Right ventricle myocardium superior (tissue), 1 donor: ENCODE measurements at places on chromosomes 7 and 10.

GRCh38 chr7:122136639-122137245 is 7.3 kb downstream of the AASS start:
- no peak for DNase-seq

DNA sequence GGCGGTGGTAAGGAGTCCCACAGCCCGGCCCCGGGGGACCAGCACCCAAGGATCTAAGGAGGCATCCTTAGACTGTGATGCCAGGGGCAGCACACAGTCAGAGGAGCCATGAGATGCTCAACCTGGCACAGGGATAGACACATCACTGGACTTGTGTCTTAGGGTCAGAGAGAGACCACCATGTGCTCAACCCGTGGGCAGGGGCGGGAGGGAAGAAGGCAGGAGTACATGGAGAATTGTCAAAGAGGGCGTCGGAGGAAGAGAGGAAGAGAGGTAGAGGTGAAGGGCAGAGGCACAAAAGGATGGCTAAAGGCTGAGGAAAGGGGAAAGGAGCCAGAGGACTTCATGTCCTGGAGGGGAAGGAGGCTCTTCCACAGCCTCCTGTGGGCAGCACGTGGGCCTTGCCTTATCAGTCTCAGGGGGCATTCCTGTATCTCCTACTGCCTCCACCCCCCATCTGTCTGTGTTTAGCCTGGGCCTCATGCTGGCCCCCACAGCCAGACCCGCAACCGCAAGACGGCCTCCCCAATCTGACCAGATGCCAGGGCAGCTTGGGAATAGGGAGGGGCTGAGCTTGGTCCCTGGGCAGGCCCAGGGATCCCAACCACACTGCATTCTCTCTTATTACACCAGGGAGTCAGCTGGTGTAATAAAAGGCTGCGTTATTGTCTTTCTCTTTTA is 2.2 kb downstream of the ADCY1 start:
- no peak for DNase-seq

DNA sequence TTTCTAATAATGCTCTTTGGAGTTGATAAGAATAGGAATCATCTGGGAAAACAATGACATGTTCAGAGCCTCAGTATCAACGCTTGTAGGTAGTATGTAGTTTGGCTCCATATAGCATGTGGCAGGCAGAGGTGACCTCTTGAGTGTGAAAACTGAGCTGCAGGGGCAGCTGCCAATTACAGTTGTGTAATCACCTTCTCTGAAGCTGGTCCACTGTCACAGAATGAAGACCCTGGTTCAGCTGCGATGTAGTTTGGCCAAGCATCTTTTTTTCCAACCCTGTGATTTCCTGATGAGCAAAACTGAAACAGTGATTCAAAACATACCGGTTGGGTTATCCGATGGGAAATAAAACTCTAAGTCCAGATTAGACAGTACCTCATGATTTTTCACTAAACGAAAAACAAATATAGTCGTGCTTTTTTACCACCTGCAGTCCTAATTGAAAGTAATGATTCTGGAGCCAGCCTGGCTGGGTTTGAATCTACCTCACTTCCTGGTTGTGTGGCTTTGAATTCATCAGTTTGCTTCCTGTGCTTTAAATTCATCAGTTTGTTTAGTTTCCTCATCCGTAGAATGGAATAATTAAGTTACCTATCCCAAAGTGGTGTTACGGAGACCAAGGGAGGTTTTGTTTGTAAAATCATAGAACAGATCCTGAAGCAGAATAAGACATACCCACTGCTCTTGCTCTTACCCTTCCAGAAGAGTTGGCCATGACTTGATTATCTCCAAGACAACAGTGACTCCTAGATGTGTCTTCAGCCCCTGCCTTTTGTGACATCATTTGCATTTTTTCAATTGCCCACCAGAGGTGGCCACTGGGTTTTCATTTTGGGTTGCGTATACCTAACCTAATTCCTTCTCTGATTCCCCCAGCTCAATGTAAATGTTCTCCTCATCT is 87.4 kb downstream of the CELF2 start:
- no peak for DNase-seq

DNA sequence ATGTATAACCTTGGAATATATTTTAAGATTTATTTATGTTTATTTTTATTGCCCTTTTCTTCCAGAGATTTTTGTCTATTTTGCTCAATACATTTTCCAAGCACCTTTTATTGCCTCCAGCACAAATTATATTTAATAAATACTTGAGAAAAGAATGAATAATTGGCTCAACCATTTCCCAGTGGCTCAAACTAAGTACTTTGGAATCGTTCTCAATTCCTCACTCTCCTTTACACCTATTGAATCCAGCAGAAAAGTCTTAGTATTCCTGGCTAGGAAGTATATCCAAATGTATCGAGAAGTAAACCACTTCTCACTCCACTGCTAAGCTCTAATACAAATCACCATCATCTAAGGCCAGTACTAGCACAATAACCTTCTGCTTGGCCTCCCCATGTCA is 276.1 kb downstream of the NEBL start:
- no peak for DNase-seq

- DNase-seq: no peak
Measured at GRCh38 chr7:87627634-87627994, 584 bp upstream of the RUNDC3B start.

DNA sequence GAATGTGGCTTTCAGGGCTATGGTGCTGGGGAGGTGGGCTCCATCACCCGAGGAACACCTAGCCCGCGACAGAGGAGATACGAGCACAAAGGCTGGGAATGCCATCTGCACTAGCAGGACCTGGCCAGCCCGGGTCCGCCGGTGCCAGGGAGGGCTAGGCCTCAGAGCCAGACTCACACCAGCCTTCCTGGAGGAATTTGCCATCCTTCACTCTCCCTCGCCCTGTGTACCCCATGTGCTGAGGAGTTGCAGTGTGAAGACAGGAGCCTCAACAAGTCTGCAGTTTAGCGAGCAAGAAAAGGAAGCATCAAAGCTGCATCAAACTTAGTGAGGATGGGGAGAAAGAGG is 123.6 kb upstream of the JCAD start:
- no peak for DNase-seq

- no peak for DNase-seq
Measured at GRCh38 chr7:143892527-143893300, 9.3 kb downstream of the TCAF1 start.

- DNase-seq: no peak
Measured at GRCh38 chr7:150943453-150943814, 34.7 kb downstream of the KCNH2 start.
